ENCODE measurements at places on chromosomes 11 and 22. TPM values are rescaled to one million over a fixed set of nuclear protein-coding genes. Genes with fewer than 3 reads are reported as not detected.

APOBEC3A gene
- not detected for total RNA-seq

DNA sequence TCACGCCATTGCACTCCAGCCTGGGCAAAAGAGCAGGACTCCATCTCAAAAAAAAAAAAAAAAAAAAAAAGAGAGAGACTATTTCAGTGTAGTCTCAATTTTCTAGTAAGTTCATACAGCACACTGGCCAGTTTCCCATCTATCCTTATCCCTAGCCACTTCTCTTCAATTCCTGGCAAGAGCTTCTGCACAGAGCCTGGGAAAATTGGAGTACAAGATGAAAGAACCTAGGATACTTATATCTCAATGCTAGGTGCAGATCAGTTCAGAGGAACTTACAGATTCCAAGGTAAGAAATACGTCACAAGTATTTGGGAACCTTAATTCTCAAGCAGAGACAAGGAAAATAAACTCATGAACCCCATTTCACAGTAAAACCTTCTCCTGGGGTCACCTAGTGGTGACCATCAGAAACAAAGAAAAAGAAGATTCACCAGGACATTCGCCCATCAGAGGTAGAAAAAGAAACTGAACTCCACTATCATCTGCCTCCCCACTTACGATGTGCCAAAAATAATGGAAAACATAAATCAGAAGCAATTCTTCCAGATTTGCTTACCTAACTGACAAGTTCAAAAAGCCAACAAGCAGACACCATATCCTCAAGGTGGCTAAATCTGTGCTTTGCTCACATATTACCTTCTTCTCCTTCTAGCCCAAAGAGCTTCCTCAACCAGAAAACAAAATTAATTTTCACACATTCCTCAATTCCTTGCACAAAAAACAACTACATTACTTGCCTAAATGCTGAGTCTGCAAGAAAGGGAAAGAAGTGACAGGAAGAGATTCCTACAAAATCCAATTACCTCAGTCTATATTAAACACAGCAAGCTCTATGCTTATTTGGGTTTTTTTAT is 4.9 kb downstream of the DENND5A start:
- H3K36me3 ChIP-seq: no peaks in the 10 kb centered on the region
- no peak for DNase-seq
- H3K4me1 ChIP-seq: peaks cover 31% of the 10 kb centered on the region
- H3K27ac ChIP-seq: no peak overlapping the region

DNA sequence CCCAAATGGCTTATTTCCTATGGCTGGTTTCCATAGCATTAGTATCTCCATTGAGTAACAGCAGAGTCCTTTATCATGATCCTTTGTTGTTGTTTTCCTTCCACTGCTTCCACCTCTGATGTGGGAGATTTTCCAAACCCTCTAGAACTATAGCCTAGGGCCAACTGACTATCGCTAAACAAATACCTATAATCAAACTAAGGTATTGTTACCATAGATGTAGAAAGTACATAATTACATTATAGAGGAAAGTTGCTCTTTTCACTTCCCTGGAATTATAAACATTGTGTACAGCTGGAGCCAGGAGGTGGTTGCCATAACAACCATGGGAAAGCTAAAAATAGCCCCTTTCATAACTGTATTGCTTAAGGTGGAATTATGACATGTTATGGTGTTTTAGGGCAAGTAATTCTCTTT is 47.0 kb upstream of the ALKBH3 start:
- no peak overlapping the region for H3K4me3 ChIP-seq
- no peak overlapping the region for H3K27ac ChIP-seq
- no peaks in the 10 kb centered on the region for H3K27me3 ChIP-seq
- DNase-seq: no peak

GRCh38 chr11:130778705-130779104 is 137.6 kb downstream of the SNX19 start:
- H3K4me1 ChIP-seq: peaks cover 41% of the 10 kb centered on the region
- H3K27ac ChIP-seq: no peak overlapping the region
- no peak for DNase-seq

CNTF gene
- total RNA-seq: 1.6 TPM

SC5D gene
- 21.6 TPM for total RNA-seq

ENTHD1 gene
- total RNA-seq: not detected

LINC01488 gene
- total RNA-seq: not detected

- no peak for DNase-seq
- peak overlapping the region; percentile 82 for H3K27ac ChIP-seq
- H3K36me3 ChIP-seq: peaks cover 61% of the 10 kb centered on the region
These were observed 26.3 kb downstream of the SNAP29 start for GRCh38 chr22:20885017-20885556.

C11orf65 gene
- total RNA-seq: 2.7 TPM

DNA sequence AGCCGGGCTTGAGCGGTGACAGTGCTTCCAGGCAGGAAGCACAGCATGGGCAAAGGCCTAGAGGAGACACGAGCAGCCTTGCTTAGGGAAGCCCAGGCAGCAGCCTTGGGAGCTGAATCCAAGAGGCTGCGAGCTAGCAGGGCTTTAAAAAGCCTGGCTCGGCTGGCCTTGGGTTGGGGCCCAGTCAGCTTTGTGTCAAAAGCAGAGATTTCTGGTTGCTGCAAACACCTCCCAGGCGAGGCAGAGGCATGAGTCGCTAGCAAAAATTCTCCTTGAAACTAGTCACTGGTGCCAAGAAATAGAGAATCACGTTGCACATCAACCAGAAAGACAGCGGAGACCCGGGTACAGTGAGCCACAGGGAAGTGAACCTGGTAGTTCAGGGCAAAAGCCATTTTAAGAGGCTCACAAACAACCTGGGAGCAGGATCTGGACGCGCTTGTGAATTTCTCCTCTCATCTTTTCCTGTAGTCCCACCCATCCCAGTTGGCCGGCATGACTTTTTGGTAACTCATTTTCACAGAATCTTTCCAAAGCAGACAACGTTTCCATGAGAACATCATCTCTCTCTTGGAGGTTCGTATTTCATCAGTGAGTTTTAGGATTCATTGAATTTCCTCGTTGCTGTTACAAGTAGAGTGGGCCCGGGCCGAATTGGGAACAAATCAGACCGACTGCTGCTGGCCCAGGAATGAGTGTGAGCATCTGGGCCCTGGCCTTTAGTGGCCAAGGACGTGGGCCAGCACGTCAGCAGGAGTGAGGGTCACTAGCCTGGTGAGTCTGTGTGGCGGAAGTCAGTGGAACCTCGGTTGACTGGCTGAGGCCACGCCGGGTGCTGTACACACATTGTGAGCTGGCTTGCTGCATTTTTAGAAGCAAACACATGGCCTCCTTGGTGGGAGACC is 16.4 kb upstream of the FGF4 start:
- H3K4me1 ChIP-seq: no peaks in the 10 kb centered on the region
- no peaks in the 10 kb centered on the region for H3K36me3 ChIP-seq
- DNase-seq: no peak
- no peak overlapping the region for H3K4me3 ChIP-seq
- no peak overlapping the region for H3K27ac ChIP-seq

DNA sequence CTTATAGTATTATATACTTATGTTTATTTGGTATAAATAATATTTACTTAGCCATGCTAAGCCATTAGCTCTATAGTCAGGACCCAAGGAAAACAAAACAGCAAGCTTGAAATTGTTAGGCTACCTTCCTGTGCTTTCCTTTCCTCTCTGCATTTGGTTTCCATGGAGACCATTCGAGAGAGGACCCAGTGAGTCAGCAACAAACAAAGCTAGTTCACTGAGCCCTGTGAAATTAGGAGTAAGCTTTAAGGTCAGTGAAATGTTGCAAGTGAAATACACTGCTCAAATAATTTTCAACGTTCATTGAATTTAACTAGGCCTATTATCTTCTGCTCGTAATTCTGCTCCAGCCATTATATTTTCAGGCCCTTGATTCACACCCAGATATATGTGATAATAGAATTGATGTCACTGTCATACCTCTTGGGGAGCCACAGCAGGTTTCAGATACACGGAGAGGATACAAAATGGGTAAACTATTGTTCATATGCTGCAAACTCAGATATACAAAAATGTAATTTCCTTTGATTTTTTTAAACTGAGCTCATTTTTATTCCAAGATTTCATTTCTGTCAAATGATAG is 9.1 kb upstream of the OR10D3 start:
- H3K27me3 ChIP-seq: no peaks in the 10 kb centered on the region
- no peak overlapping the region for H3K27ac ChIP-seq

LARGE1 gene
- total RNA-seq: 80.5 TPM

DNA sequence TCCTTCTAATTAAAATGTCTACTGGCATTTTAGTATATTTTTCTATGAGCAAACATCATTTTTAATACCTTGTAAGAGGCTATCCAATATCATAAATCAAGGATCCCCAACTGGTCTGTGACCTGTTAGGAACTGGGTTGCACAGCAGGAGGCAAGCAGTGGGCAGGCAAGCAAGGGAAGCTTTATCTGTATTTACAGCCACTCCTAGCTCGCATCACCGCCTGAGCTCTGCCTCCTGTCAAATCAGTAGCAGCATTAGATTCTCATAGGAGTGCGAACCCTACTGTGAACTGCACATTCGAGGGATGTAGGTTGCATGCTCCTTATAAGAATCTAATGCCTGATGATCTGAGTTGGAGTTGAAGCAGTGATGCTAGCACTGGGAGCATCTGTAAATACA is 70.2 kb upstream of the CREB3L1 start:
- no peaks in the 10 kb centered on the region for H3K4me1 ChIP-seq
- no peaks in the 10 kb centered on the region for H3K27me3 ChIP-seq
- no peak overlapping the region for H3K27ac ChIP-seq

DNA sequence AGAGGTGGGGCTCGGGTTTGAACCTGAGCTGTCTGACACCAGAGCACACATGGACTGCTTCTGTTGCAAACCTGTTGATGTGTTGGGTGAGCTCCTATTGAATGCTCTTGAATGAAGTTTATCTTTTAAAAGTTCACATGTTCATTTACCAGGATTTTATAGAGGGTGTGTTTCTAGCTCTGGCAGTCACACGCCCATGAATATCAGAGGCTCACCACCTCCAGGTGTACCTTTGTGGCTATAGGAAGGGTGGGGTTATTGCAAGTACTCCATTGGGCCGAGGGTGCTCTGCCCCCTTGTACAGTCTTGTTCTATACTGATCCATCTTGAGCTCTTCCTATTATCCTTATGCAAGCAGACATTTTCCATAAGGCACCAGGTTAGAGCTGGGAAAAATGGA is 9.2 kb downstream of the ENDOD1 start:
- no peaks in the 10 kb centered on the region for H3K4me1 ChIP-seq
- no peaks in the 10 kb centered on the region for H3K36me3 ChIP-seq
- DNase-seq: no peak
- no peak overlapping the region for H3K27ac ChIP-seq
- no peak overlapping the region for H3K4me3 ChIP-seq

DNA sequence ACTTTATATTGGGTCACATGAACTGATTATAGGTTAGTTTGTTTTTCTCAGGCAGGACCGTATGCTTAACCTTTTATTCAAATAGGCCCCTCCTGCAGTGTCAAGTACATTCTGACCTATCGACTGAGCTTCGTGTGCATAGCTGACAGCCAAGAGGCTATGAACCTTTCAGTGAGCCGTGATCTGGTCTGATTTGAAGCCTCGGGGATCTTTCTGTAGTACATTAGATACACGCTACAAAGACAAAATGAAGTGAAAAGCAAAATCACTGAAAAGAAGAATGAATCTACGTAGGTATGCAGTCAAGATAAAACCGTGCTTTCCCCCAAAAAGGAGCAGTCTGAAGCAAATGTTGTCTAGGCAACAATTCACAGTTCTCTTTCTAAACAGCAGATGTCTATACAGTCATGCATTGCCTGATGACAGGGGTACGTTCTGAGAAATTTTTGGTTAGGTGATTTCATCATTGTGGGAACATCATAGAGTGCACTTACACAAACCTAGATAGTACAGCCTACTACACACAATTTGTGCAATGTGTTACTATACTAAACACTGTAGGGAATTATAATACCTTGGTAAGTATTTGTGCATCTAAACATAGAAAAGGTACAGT is 18.1 kb downstream of the JHY start:
- H3K27ac ChIP-seq: no peak overlapping the region
- H3K4me3 ChIP-seq: no peak overlapping the region
- no peaks in the 10 kb centered on the region for H3K36me3 ChIP-seq
- no peaks in the 10 kb centered on the region for H3K4me1 ChIP-seq

DNA sequence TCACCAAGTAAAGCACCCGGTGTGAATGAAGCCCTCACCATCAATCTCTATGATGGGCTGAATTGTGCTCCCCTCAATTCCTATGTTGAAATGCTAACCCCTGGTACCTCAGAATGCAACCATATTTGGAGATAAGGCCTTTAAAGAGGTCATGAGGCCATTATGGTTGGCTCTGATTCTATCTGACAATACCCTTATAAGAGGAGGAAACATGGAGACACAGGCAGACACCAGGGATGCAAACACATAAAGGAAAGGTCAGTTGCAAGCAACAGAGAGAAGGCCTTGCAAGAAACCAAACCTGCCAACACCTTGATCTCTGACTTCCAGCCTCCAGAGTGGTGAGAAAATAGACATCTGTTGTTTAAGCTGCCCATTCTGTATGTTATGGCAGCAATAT is 13.3 kb upstream of the ZNF280A start:
- no peaks in the 10 kb centered on the region for H3K36me3 ChIP-seq
- H3K4me1 ChIP-seq: no peaks in the 10 kb centered on the region
- H3K27me3 ChIP-seq: no peaks in the 10 kb centered on the region
- no peak overlapping the region for H3K4me3 ChIP-seq
- DNase-seq: no peak

RTN4RL2 gene
- 0.94 TPM for total RNA-seq

DNA sequence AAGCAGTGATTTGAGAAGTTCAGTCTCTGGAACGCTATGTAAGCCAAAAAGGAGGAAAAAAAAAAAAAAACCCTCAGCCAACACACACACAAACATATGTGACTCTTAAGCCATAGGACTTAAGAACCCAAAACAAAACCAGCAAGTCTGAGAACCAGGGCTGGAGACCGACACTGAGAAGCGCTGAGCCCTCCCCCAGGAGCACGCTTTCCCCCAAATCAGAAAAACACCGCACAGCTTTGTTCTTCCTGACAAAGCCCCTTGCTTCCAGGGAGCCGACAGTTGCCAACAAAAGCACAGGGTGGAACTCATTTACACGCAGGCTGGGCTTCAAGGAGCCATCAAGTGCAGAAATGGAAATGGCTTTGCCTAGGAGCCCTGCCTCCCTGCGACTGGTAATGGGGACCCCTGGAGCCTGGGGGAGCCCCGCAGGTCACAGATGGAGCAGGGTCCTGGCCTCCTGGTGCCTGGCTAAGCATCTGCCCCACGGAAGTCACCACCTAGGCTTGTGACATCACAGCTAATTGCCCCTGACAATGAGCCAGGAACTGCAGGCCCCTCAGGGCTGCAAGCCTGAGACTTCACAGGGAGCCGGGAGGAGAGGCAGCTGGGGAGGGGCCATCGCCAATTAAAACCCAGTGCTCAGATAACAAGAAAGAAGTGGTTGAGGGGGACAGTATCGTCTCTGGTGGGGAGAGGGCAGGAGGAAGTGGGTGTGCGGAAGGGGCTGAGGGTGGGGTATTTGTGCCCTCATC is 66.9 kb downstream of the NFAM1 start:
- peaks cover 40% of the 10 kb centered on the region for H3K4me1 ChIP-seq
- H3K4me3 ChIP-seq: no peak overlapping the region
- DNase-seq: peak; percentile 64
- H3K27me3 ChIP-seq: no peaks in the 10 kb centered on the region

DNA sequence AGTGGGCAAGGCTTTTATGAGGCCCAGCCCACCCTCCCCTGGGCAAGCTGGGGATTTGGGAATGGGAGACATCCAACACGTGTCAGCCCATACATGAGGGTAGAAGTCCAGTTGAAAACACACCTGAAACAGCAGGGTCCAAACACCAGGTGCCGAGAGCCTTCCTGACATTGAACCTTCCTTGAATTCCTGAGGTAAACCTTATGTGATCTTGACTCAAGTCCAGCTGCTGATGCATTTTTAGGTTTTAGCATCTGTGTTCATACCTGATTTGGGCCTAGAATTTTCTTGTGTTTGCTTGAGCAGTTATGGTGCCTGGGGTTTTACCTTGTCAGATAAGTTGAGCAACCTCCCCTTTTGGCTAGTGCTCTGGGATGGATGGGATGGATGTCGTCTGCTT is 66.3 kb downstream of the CDKN1C start:
- no peak for DNase-seq
- no peak overlapping the region for H3K27ac ChIP-seq
- no peaks in the 10 kb centered on the region for H3K27me3 ChIP-seq
- no peaks in the 10 kb centered on the region for H3K36me3 ChIP-seq
